Stimulated activated CD4-positive, alpha-beta T cell treated with anti-CD3 and anti-CD28 coated beads, Interleukin-12 subunit alpha, Interleukin-12 subunit beta, amount 100 ng/mL, for 24 hours (primary cell): ENCODE measurements at places on chromosomes 16 and 17.

DNA sequence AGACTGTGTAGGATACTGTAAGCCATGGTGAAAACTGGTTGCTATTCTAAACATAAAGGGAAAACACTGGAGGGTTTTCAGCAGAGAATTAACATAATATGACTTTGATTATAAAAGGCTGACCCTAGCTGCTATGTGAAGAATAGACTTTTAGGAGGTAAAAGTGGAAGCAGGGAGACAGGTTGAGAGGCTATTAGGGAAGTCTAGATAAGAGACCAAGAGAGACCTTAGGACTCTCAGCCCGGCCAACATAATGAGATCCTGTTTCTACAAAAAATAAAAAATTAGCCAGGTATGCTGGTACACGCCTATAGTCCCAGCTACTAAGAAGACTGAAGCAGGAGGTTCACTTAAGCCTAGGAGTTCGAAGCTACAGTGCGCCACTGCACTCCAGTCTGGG lies 393.2 kb upstream of the PMFBP1 start:
- DNase-seq = no peak

- peak; percentile 61 for DNase-seq
These were observed at the start of gene ITGA3 for GRCh38 chr17:50055426-50056216. Gene ITGA3 (plus strand): TSS chr17:50056110. CDS start chr17:50056440, 330 bp downstream.

- DNase-seq = no peak
These were observed 24.4 kb upstream of the ADCY9 start for GRCh38 chr16:4140652-4141051.

DNA sequence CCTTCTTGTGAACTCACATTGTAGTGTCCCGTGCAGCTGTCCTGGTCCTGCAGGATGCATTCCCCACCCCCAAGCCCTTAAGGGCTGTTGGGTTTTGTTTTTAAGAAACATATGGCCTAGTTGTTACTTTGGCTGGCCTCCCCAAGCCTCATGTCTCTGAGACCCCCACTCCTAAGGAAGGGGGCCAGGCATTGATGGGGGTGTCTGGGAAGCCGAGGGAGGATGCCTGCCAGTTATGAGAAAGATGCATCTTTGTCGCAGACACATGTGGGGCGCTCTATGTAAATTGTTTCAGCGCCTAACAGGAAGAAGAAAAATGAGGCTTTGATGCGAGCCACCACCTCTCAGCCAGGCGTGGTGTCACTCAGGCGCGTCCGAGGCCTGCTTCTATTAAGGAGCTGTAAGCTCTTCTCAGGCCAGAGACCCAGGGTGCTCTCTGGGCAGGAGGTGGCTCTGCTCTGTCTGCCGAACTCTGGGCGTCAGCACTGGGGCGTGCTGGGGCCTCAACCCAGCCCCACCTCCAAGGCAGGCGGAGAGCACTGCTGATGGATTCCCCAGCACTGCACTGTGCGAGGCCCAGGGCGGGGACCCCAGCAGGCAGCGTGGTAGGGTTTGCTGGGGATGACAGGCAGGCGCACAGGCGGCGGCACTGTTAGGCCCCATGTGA lies 70.6 kb downstream of the SREBF1 start:
- no peak for DNase-seq

- DNase-seq = no peak
These were observed 3.1 kb downstream of the CD300C start for GRCh38 chr17:74542727-74543383.

- no peak for DNase-seq
These were observed 244.8 kb upstream of the DYNLRB2 start for GRCh38 chr16:80296034-80296433.

DNA sequence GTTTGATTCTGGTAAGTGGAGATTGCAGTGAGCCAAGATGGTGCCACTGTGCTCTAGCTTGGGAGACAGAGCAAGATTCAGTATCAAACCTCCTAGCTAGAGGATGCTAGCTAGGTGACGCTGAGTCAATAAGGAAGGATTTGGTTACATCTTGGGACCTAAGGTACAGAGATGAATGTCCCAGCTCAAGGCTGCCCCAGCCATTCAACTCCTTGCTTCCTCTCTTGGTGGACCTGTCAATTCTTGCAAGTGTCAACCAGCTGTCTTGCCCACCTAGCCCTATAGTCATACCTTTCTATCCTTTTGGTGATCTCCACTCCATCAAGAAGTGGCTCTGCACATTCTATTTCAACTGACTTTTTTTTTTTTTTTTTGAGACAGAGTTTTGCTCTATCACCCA lies 1.4 kb upstream of the MILR1 start:
- DNase-seq = no peak

DNA sequence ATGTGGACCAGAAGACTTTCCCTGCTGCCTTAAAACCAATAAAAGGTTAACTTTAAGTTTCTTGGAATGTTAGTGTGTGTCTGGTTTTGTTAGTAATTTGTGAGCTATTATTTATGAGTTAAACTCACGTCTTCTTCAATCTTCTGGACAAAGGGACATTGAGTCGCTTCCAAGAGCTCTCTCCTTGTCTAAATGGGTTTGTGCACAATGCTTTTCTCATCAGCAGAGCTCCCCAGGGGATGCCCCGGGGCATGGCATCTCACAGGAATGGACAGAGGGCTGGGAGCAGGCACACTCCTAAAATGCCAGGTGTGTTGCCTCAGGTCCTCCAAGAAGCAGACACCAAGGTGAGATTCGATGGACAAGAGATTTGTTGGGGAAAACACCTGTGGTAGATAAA lies 90.5 kb downstream of the RGS9 start:
- DNase-seq = no peak

DNA sequence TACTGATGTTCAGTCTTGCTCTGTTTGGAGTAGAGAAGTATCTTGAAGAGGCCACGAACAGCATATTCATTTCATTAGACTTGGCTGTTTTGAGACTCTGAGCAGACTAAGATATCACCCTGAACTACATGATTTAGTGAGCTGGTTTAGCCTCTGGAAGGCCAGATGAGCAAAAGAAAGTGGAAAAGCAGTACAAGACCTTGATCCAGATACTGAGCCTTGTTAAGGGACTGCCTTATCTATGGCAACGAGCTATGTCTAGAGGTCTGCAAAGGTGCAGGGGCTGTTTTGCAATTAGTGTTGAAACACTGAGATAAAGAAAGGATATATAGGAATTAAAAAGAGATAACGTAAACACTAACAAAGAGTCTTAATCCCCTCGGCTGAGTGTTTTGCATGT lies 231.4 kb downstream of the IRX3 start:
- no peak for DNase-seq
